ENCODE measurements at places on chromosomes 5 and 9.
A peak's percentile ranks its signal among the peaks of the same experiment; 100 is the strongest.

GRCh38 chr5:173882632-173883031 is 5.5 kb upstream of the CPEB4 start:
- DNase-seq, result no peak

DNA sequence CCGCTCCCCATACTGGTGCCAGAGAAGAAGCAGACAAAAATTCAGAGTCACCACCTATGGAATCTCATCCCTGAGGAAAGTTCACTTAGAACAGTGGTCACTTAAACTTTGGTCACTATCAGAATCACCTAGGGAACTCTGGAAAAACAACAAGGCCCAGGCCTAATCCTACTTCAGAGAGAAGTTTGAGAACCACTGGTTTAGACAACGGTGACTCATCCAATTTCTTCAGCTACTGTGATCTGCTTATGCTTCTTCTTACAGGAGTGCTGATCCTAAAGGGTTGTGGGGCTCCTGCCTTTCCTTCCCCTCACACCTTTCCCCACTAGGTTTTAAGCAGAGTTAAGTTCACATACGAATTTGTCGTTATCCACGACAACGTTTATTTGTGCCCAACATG is 194.7 kb upstream of the KLF4 start:
- DNase-seq, result no peak

DNA sequence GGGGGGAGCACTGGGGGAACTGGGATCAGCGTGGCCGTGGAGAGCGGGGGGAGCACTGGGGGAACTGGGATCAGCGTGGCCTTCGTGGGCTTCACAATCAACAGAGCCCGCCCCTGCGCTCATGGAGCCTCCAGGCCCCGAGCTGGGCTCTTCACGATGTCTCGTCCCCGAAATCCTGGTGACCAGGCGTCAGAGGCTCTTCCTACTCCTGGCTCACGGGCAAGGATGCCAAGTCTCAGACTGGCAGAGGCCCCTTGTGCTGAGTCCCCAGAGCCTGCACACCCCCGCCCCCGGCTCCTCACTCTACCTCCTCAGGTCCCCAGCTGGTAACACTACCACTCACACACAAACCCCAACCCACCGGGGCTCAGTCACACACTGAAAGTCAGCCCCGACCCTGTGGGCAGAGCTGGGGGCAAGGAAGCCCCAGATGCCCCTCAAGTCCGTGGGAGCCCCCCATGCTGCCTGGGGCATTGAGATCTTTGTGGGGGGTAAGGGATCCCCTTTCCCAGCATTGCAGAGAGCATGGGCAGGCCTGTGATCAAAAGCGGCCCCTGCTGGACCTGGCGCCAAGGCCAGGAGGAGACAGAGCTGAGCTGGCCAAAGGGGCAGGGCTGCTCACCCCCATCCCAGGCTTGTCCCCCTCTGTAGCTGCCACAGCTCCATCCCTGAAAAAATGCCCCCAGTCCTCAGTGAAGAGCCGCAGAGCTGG is 26.7 kb downstream of the LHX3 start:
- DNase-seq, result no peak

GRCh38 chr9:138103111-138103848 is 225.7 kb downstream of the CACNA1B start:
- DNase-seq, result no peak

- DNase-seq, result peak; percentile 22
Observed at GRCh38 chr5:150161242-150162141, 5.1 kb upstream of the CDX1 start.

- DNase-seq, result no peak
Observed at GRCh38 chr5:135008981-135009735, 24.9 kb downstream of the PITX1 start.

- DNase-seq, result no peak
Observed at GRCh38 chr5:153276151-153276550, 214.3 kb upstream of the GRIA1 start.

DNA sequence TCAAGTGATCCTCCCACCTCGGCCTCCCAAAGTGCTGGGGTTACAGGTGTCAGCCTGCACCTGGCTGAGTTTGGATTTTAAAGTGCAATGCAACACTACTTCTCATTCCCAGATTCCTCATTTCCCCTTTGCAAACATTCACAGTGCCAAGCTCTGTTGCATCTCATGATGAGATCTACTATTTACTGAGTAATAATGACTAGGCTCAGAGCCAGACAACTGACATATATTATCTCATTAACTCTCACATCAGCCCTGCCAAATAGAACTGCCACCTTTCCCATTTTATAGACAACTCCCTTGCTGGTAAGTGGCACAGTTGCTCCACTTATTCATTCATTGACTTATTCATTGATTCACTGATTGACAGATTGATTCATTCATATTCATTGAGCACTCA is 7.0 kb downstream of the PDE6A start:
- DNase-seq, result peak; percentile 76

DNA sequence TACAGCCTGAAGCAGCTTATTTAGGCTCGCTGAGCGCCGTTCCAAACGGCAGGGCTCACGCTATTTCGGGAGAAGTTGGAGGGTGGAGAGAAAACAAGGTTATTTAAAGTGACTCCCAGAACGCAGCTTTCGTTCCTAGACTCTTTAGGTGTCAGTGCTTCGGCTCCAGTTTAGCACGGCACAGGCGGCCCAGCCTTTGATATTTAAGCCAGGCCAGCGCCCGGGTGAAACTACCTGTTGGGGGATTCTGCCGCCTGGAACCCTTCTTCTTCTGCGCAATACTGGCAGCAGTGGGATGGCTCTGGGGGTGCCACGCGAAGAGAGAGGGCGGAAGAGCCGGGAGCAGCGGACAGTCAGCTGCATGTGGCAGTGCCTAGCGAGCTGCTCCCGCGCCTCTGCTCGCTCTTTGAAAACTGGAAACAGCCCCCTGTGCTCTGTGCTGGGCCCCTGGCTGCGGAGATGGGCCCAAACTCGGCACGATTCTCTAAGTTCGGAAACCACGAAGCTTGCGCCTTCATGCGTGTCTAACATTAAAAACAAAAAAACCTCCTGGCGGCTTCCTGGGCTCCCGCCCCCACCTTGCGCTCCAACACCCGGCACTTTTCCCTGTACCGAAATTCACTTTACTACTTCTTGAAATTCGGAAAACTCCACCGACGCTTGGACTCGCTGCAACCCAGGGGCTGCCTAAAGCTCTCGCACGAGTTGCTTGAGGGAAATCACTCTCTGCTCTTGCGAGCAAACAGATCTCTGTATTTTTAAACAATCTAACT is 34.6 kb upstream of the NFIB start:
- DNase-seq, result no peak

DNA sequence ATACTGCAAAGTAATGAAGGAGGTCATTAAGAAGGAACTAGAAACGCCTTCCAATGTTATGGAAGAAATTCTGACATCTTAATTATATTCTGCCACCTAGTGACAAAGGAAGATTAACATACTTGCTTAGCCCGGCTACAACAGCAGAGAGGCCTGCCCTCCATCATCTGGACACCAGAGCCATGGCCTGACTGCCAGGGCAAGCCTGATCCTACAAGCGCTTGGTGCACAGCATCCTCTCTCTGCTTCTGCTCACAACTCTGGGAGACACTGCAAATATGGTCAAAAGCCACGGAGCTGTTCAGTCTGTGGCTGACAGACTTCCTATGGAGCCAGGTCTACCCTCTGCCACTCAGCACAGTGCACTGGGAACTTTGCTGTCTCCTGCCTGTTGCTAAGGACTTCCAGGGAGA is 87.3 kb upstream of the SLC44A1 start:
- peak; percentile 24 for DNase-seq

DNA sequence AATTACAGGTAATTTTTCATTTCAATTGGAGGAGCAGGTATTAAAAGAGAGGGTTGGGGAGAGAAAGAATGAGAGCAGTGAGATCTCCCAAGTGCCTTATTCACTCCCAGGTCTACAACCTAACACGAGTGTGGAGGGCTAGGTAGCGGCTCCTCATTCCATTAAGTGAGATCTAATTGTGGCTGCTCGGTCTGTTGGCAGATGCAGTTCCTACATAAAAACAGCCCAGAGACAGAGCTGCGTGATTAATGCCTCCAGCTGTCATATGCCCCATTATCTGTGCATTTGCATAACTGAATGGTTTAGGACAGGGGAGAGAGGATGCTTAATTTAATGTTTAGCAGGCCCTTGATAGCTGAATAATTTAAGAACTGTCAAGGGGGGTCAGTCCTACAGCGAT is 100.5 kb downstream of the PSAT1 start:
- DNase-seq, result peak; percentile 78

- DNase-seq, result no peak
Observed at GRCh38 chr5:167945542-167946384, 345.7 kb upstream of the WWC1 start.

GRCh38 chr9:86500667-86501435 is 146.6 kb upstream of the TUT7 start:
- no peak for DNase-seq

- no peak for DNase-seq
Observed at GRCh38 chr5:147044572-147045273, 166.2 kb upstream of the PPP2R2B start.

GRCh38 chr5:179119415-179120170 is 59.4 kb downstream of the ZNF354C start:
- DNase-seq, result no peak

DNA sequence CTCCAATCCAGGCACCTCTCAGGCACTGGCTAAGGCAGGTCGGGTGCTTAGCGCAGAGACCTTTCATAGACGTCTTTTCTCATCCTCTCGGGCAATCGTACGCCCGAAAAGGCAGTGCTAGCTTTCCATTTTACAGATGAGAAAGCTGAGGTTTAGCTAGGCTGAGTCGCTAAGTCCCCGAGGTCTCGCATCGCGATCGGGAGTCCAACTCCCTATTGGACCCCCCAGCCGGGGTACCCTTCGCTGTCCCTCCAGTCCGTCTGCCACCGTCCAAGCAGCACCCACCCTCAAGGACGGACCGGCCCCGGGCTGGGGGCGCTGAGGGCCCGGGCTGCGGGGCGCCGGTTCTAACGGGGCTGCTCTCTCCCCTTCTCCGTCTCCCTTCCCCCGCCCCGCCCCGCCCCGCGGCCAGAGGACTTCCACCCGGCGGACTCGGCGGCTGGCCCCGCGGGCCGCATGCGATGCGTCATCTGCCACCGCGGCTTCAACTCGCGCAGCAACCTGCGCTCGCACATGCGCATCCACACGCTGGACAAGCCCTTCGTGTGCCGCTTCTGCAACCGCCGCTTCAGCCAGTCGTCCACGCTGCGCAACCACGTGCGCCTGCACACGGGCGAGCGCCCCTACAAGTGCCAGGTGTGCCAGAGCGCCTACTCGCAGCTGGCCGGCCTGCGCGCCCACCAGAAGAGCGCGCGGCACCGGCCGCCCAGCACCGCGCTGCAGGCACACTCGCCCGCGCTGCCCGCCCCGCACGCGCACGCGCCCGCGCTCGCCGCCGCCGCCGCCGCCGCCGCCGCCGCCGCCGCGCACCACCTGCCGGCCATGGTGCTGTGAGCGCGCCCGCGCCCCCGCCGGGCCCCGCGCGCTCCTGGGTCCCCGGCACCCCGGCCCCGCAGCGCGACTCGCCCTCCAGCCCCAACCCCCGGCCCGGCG is 12.5 kb upstream of the EXOSC2 start:
- DNase-seq, result peak; percentile 67

DNA sequence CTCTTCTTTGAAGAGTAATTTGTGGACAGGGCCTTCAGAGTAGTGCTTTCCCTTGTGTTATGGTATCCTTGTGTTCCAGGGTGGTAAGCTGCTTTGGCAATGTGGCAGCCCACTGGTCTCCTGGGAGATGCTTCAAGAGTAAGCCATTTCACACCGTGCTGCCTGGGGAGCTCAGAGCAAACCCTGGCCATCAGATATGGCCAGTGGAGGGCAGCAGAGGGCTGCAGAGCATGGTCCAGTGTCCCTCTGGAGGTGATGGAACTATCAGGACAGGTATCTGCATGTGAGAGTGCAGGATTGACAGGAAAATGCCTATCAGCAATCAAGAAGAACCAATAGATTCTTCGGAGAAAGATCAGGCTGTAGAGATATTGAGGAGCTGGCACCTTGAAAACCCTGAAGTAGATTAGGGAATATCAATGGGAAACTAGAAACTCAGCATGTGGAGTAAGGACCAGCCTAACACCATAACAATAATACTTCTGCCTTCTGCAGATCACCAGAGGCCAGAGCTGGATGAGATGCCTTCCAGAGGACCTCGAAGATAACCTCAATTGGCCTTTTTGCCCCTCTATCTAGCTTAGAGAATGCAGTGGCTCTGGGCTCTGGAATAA is 90.8 kb downstream of the PLPPR1 start:
- peak; percentile 54 for DNase-seq

- DNase-seq, result no peak
Observed at GRCh38 chr9:26655166-26655565, 237.4 kb downstream of the CAAP1 start.

DNA sequence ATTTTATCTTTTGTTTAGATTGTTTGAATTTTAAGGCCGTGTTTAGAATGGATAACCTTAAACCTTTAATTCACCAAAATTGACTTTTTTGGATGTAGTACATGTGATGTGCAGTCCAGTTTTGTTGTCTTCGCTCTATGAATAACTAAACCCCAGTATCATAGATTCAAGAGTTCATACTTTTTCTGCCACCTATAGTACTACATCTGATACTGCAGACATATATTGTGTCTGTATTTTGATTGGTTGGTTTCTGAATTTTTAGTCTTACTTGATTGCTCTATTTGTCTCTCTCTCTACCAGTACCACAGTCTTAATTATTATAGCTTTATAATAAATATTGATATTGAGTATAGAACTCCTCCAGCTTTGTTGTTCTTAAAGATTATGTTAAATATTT is 58.1 kb downstream of the PPIP5K2 start:
- no peak for DNase-seq

GRCh38 chr9:87189006-87189405 is 241.7 kb upstream of the GAS1 start:
- DNase-seq, result no peak

- DNase-seq, result no peak
Observed at GRCh38 chr5:181092428-181092827, 38.5 kb downstream of the OR2V1 start.

DNA sequence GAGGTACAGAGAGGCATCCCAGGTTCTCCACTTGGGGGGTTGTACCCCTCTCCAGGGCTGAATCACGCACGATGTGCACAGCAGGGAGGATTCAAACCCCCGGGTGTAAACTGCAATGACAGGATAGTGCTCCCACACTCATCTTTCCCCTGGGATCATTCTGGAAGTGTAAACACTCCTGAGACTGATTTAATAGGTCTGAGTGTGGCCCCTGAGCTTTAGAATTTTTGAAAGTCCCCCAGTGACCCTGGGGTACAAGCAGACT is 16.5 kb downstream of the BICD2 start:
- DNase-seq, result no peak

- DNase-seq, result no peak
Observed at GRCh38 chr5:65625743-65626142, 916 bp downstream of the SHLD3 start.

DNA sequence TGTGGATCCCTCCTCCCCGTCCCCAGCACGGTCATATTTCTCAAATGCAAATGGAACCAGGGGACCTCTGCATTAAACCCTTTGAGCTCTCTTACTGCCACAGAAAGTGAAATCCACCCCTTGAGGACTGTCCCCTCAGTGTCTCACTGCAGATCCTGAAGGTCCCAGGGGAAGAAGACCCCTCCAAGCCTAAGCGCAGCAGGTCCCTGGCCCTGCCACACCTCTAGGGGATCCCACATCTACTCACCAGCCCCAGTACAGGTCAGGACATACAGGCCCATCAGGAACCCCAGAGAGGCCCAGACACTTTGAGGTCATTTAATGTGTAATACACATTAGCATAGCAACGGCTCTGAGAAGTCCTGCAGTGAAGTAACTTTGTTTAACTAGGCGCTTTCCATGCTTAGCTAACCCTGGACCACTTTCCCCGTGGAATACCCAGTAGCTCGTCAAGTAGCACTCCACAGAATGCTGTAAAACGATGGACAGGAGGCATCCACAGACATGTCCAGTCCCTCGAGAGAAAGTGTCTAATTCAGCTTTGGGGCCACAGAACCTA is 54.7 kb upstream of the ALDH1B1 start:
- DNase-seq, result no peak

GRCh38 chr9:120942186-120943001 is 15.8 kb upstream of the TRAF1 start:
- DNase-seq, result no peak

All from NCI-H1105 (cell line).